ENCODE measurements at places on chromosomes 12 and 14.
A peak's percentile ranks its signal among the peaks of the same experiment; 100 is the strongest.

DNA sequence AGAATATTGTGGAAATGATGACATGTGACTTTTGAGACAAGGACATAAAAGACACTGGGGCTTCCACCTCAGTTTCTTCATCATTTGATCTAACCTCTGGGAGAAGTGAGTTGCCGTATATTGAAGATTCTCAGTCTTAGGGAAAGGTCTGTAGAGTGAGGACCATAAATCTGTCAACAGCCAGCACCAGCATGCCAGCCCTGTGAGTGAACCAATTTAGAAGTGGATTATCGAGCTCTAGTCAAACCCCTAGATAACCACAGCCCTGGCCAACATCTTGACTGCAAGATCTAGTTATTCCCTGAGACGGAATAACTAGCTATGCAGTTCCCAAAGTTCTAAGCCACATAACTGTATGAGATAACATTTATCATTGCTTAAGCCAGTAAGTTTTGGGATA is 108.8 kb upstream of the PTPRR start:
- peak; percentile 17 for DNase-seq

- no peak for DNase-seq
Observed at GRCh38 chr12:12201274-12201758, 65.5 kb downstream of the LRP6 start.

- no peak for DNase-seq
Observed at GRCh38 chr12:22283006-22283506, 51.5 kb downstream of the ST8SIA1 start.

GRCh38 chr12:23880988-23881387 is 68.5 kb downstream of the SOX5 start:
- no peak for DNase-seq

DNA sequence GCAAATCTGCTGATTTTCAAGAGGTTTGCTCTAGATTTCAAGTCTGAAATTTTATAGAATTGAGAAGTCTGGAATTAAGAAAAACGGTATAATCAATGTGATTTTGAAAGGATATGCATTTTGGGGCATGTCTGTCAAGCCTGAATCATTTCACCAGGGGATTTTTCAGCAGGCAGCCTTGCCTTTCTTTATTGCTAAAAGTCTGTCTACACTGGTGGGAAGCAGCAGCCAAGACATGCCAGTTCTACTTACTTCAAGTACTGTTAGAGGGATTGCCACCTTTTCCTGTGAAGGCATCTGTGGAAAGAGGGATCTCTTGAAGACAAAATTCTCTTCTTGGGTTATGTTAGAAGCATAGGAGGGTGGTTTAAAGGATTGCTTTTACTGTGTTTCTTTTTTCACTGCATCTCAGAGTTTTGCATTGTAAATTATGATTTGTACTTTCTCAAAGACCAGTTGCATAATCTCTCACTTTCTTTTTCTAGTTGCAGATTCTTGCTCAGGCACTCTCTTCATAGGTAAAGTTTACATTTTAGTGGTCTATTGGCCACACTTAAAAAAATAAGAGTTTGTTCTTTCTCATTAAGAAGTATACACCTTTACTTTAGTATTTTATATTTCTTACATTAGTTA is 837.0 kb downstream of the GALC start:
- DNase-seq = no peak

GRCh38 chr14:74860899-74861733 is 14.8 kb downstream of the PROX2 start:
- peak; percentile 74 for DNase-seq

- no peak for DNase-seq
Observed at GRCh38 chr12:49863946-49864797, 21.3 kb upstream of the BCDIN3D start.

DNA sequence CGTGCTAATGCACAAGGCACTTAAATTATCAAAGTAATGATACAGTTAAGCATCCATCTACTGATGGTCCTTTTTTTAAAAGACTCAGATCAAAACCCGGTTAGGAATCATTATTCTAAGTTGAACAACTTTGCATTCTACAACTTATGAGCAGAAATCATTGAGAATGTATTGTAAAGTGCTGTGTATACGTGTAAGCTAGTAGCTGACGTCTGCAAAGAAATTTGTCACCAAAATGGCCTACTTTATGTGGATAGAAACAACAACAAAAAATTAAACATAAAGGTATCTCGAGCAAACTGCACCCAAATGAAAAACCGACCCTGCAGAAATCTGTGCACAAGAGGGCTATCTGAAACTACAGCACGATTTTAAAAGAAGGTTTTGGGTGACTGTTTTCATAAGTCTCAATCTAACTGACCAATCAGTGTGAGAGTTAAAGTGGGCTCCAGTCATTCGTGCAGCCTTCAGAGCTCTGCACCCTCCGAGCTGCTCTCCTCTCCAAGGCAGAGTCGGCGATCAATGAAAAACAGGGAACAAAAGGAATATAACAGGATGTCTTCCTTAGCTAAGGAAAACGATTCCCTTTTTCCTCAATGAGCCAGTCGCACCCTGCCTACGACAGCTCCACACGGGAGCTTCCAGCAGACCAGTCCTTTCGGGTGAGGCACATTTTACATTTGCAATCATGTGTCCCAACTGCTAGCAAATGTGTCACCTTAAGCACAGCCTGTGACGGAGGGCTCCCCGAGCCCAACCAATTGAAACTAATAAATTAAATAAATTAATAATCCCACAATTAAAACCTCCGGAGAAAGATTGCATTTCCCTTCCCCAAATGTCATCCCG is 200.7 kb upstream of the FOXN3 start:
- peak; percentile 42 for DNase-seq

DNA sequence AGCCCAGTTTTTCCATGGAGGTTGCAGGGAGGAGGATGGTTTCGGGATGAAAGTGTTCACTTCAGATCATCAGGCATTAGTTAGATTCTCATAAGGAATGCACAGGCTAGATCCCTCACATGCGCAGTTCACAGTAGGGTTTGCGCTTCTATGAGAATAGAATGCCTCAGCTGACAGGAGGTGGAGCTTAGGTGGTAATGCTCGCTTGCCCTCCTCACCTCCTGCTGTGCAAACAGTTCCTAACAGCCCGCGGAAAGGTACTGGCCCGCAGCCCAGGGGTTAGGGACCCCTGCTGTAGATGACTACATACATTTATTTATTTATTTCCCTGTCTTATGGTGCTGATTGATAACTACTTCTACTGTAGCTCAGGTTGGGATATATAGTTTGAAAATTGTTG is 93.2 kb downstream of the FBXO33 start:
- DNase-seq = no peak

GRCh38 chr14:31774567-31774966 is 213.4 kb downstream of the NUBPL start:
- DNase-seq = no peak

- no peak for DNase-seq
Observed at GRCh38 chr14:64209444-64210131, 84.6 kb downstream of the ESR2 start.

GRCh38 chr12:24948420-24948756 is 513 bp downstream of the BCAT1 start:
- DNase-seq = no peak

- no peak for DNase-seq
Observed at GRCh38 chr14:71006200-71006563, 98.9 kb downstream of the PCNX1 start.

DNA sequence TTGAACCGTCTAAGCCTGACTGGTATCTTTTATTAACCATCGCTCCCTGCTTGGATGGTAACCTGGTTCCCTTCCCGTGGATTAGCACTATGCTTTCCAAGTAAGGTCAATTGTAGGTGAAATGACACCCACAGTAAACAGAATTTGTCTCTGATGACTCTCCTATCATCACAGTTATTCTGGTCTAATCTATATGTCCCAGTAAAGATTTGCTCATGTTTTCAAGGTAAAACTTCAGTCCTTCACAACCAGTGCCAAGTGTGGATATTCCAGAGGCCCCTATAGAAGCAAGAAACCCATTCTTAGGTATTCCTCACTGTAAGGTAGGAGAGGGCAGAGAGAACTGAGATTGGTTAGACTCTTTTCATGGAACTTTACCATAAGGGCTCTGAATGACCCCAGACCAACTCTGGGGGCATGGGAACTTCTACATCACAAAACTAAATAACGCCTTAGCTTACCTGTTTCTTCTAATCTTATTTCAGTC is 9.9 kb upstream of the HAUS4 start:
- DNase-seq = no peak

DNA sequence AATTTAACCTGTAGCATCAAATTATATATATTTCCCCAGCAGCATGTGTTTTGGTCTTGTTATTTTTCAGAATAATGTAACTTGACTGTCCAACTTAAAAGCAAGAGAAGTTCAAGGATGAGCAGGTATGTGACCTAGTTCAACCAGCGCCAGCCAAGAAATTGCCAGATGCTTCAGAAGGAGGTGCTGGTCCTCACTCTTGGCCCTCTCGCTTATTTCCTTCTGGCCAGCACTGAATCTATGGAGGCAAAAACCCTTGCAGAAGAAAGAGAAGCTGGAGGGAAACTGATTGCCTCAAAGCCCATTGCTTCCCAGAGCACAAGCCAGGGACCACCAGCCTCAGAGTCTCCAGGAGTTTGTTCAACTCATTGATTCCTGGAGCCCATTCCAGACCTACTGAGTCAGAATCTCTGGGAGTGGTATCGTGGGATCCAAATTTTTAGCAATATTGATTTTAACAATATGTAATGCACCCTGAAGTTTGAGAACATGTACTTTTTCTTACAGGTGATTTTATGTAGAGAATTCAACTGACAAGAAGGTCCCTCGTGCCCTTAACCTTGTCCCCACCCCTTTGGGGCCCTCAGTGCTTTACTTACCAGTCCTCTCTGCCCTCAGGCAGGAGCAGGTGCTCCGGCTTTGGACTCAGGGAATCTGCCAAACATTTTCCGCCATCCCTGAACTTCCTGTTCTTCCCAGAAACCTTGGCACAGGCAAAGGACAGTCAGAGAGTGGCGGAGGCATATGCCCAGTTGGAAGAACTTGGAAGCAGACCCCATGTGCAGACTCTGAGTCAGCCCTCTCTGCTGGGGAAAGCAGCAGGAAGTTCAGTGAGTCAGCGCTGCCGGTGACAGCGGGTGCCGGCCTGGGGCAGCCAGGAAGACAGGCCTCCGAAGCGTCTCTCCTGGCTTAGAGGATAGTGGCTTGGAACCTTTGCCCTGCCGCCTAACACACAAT is 10.4 kb downstream of the BEST3 start:
- DNase-seq = no peak

DNA sequence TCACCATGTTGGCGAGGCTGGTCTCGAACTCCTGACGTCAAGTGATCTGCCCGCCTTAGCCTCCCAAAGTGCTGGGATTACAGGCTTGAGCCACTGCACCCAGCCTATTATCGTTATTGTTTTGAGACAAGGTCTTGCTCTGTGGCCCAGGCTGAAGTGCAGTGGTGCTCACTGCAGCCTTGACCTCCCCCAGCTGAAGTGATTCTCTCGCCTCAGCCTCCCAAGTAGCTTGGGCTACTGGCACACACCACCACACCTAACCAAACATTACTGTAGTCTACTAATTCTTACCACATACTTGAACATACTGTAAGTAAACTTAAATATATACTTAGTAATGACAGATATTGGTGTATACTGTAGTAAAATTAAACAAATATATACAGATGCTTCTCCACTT is 4.5 kb upstream of the CDCA4 start:
- no peak for DNase-seq

GRCh38 chr14:50067723-50068495 is 48.5 kb downstream of the VCPKMT start:
- no peak for DNase-seq

GRCh38 chr14:36946872-36947271 is 225.5 kb downstream of the SLC25A21 start:
- no peak for DNase-seq

DNA sequence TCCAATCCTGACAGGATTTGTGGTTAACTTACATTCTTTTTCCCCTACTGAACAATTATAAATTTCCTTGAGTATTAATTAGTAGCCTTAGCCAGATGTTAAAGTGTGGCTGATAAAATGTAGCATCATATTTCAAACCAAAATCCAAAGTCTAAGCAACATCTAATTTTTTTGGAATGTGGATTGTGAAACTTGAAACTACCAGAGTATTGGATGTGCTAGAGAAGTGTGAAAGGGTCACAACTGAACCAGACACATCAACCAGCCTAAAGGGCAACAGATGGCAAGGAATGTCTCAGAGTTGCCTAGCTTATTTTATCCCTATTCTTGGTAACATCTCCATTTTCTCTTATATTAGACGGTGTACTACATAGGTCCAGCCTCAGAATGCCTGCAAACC is 153.1 kb upstream of the DCN start:
- DNase-seq = no peak

DNA sequence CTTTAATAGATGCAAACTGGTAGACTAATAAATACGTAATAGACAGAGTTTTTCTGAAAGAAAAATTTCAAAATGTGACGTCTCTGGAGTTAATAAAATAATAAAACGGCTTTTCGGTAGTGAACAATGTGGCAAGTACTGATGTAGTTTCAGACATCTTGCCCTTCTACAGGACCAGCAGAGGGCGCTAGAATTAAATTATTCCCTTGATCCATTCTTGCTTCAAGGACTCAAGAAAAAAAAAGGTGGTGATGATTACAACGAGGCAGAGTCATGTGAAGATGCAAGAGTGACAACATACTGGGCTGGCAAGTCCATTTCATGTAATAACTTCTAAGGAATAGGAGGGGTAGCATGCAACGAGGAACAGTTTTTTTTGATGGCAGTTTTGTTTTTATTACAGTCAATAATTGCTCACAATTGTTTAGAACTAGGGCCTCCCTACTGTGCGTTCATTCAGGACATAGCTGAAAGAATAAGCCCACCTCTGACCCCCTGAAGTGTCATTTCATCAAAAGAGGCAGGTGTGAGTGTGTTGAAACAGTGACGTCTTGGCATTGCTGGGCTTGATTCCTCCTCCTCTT is 101.0 kb upstream of the GZMB start:
- DNase-seq = peak; percentile 84

DNA sequence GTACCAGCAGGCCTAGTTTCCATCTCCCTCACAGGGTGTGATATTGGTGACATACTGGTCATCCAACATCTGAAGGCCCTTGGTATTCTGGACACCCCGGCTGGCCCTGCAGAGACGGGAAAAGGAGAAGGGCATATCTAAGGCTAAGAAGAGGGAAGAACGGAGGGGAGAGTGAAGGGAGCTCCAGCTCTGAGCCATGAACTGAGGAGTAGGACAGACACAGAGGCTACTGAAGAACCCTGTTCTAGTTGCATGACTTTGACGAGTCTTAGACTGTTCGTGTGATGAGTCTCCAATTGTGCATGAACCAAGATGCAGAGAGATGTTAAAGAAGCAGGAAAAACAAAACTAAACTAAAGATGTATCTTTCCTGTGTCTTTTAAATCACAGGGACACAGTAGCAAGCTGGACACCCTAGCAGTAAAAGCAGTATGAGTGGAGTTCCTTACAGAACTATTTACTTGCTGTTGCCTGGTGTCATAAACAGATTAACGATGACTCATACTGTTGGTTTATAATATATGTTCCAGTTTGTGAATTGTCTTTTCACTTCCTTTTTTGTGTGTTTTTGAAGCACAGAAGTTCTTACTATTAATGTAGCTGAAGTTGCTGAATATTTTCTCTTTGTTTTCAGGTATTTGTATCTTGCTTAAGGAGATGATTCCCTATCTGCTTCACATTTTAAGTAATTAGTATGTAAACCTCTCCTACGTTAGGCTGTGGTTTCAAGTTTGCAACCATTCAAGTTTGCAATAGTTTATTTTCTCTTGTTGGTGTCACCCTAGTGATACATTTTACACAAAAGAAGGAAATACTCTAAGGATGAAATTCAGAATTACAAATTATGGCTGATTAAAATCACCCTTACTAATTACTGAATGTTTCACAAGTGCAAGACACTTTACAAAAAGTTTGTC is 15.7 kb downstream of the FAR2 start:
- DNase-seq = no peak

GRCh38 chr12:12927211-12928079 is 24.5 kb downstream of the GPRC5D start:
- peak; percentile 62 for DNase-seq

- DNase-seq = no peak
Observed at GRCh38 chr12:34287986-34288962, 266.0 kb downstream of the ALG10 start.
